ENCODE measurements at places on chromosomes 1 and 21.

DNA sequence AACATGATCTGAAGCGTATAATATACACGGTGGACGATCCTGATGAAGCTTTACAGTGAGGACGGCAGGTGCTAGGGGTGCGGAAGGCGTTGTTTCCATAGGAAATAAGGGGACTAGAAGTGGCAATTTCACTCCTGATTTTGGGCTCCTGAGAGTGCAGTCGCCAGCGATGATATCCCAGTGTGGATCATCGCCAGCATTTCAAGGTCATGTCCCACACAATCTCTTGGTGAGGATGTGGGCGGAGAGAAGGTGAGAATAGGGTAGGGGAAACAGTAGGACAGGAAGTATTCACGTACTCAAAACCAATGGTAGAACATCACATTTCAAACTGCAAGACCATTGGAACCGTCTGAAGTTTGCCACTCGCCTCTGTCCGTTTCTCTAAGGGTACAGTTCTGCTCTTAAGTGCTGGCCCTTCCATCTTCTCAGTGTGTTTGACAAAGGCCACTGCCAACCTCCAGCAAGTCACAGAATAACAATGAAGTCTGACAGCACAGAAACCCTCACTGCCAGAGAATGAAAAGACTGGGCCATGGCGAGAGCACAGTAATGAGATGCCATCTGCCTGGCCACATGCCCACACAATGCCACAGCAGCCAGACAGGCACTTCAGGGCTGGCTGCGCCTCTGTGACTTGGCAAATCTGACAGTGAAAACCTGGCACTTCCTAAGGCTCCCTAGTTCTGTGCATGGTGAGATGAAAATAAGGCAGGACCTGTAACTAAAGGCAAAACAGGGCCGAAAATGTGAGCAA, 27.9 kb downstream of the PCSK9 start:
- DNase-seq, result no peak

DNA sequence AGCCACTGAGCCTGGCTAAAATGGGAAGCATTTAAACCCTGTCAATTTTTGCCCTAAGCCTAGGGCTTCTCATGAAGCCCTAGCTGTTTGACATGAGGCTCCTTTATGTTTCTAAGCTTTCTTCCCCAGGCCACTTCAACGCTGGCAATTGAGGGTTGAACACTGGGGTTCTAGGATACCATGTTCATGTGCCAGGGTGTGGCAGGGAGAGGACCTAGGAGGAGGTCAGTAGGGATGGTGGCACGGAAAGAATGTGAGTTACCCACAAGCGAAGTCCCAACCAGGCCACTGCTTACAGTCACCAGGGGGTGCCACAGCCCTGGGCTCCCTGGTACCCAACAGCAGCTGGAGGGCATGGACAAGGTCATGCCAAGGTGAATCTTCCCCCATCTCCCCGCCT, 90.8 kb upstream of the AJAP1 start:
- DNase-seq, result no peak

GRCh38 chr1:183228347-183229220, 42.5 kb downstream of the LAMC2 start:
- DNase-seq, result no peak

DNA sequence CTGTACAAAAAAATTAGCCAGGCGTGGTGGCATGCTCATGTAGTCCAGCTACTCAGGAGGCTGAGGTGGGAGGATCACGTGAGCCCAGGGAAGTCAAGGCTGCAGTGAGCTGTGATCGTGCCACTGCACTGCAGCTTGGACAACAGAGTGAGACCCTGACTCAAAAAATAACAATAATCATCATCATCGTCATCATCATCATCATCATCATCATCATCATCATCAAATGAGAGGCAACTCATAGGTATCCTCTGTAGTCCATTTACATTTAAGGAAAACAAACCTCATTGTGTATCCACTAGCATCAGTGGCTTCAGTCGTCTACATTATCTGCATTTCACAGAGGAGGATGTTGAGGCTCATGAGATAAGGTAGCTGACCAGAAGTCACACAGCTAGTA, 68.8 kb upstream of the SELENON start:
- no peak for DNase-seq

DNA sequence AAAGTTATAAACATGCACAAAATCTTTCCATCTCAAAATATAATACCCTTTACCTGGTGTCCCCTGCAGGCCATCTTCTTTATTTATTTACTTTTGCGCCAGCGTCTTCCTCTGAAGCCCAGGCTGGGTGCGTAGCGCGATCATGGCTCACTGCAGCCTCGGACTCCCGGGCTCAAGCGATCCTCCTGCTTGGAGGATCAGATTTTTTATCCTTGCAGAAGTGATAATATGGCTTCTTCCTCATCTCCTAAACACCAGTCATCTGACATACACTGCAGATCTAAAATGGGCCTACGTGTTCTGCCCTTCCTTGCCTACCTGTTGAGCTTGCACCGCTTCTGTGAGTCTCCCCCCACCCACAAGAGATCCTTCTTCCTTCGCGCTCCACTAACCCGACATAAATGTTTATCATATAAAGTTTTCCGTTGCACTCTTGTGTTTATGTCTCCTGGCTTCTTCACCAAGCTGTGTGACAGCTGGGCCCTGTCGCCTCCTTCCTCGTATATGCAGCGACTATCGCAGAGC, 506 bp upstream of the SRP9 start:
- no peak for DNase-seq

- no peak for DNase-seq
Observed at GRCh38 chr1:170030212-170030611, 44.3 kb downstream of the KIFAP3 start.

- no peak for DNase-seq
Observed at GRCh38 chr1:43152866-43153265, 19.2 kb downstream of the EBNA1BP2 start.

DNA sequence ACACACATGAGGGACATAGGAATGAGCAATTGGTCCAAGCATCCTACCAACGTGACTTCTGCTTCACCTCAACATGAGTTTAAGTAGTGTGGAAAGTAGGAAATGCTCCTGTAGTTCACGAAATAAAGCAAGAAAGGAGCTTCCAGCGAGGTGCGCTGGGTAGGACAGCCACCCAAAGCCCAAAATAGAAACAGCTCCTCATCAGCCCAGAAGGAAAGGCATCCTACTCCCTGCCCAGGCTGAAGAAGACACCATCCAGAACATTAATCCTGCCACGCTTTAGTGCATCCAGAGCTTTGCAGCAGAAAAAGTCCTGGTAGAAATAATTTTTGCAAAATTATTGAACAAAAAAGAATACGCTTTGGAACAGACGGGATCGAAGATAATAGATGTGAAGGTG, 25.9 kb downstream of the CCDC185 start:
- DNase-seq, result no peak

GRCh38 chr1:243924588-243925349, 74.7 kb upstream of the AKT3 start:
- DNase-seq, result no peak
